ENCODE measurements at places on chromosomes 7 and 10. TPM values are rescaled to one million over a fixed set of nuclear protein-coding genes. Genes with fewer than 3 reads are reported as not detected.

SH2D4B gene
- total RNA-seq, result 0.29 TPM

ALOX5 gene
- not detected for total RNA-seq

SLC29A3 gene
- 1.3 TPM for total RNA-seq

CALML5 gene
- not detected for total RNA-seq

FOXK1 gene
- total RNA-seq, result 39.8 TPM

FLNC gene
- 206 TPM for total RNA-seq

GIMAP4 gene
- total RNA-seq, result 0.14 TPM

TAS2R5 gene
- total RNA-seq, result 0.57 TPM

LIPK gene
- total RNA-seq, result not detected

OR9A2 gene
- total RNA-seq, result not detected

WNT2 gene
- 21.7 TPM for total RNA-seq

KCNH2 gene
- not detected for total RNA-seq

PLAC9 gene
- 0.29 TPM for total RNA-seq

CFAP69 gene
- total RNA-seq, result 3.6 TPM

FGFR2 gene
- 2.6 TPM for total RNA-seq

PRLHR gene
- not detected for total RNA-seq

CLRN3 gene
- not detected for total RNA-seq

GPR146 gene
- 0.14 TPM for total RNA-seq

IFIT1B gene
- not detected for total RNA-seq

All from placental pericyte (primary cell).